ENCODE measurements at places on chromosomes 12 and 14.
A peak's percentile ranks its signal among the peaks of the same experiment; 100 is the strongest.

- no peak for DNase-seq
Observed at GRCh38 chr14:22668417-22668816, 24.3 kb upstream of the OR6J1 start.

GRCh38 chr12:11853126-11853525 is 203.7 kb downstream of the ETV6 start:
- no peak for DNase-seq

- DNase-seq = peak; percentile 69
Observed at GRCh38 chr12:96906849-96907670, at the start of gene NEDD1. Gene NEDD1 (plus strand): TSS chr12:96907257. CDS start chr12:96909760, 2,503 bp downstream.

GRCh38 chr14:102394717-102395375 is 32.1 kb downstream of the TECPR2 start:
- no peak for DNase-seq

DNA sequence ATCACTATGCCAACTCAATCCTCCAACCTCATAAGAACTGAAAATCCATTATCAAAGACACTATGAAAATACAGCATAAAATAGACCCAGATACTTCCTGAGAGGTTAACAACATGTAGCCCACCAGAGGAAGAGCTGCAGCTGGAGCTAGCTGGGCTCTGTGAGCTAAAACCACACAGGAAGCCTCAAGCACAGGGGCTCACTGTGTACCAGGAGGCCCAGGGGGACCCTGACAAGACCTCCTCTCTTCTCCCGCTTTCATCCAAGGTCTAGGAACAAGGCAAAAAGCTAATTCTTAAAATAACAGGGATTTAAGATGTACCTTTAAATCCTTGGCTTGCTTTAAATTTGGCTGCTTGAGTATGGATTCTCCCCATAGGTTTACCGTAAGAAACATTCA is 53.6 kb downstream of the EIF2S3B start:
- no peak for DNase-seq

- DNase-seq = no peak
Observed at GRCh38 chr12:64082116-64082515, 140.0 kb downstream of the KICS2 start.

DNA sequence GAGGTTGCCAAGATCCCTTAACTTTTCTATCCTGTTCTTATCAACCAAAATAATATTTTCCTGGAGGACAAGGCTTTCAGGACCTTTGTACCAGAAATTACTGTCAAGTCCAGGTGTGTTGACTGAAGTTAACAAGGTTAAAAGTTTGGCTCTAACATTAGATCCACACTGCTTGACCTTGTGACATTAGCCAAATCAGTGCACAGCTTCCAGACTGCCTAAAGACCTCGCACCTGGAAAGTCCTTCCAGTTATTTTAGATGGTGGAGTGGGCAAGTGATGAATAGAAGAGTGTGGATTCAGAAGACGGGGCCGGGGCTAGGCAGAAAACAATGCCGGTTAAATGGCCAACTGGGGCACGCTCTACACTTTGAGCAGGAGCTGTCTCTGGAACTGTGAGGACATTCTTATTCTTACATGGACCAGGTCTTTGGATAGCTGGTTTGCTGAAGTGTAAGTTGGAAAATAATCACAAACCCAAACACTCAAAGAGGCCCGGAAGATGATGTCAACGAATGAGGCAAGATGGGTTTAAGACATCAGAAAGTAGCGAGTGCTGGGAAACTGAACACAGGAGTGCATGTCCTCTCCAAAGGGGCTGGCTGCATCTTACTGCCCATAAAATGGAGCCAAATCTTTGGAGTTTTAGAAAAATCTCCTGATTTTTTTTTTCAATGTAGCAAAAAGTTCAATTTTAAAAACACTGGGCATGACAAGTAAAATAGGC is 56.3 kb downstream of the NIN start:
- no peak for DNase-seq

- no peak for DNase-seq
Observed at GRCh38 chr12:124302807-124303578, 8.1 kb downstream of the RFLNA start.
